ENCODE measurements at places on chromosomes 11 and 22.
A peak's percentile ranks its signal among the peaks of the same experiment; 100 is the strongest.

DNA sequence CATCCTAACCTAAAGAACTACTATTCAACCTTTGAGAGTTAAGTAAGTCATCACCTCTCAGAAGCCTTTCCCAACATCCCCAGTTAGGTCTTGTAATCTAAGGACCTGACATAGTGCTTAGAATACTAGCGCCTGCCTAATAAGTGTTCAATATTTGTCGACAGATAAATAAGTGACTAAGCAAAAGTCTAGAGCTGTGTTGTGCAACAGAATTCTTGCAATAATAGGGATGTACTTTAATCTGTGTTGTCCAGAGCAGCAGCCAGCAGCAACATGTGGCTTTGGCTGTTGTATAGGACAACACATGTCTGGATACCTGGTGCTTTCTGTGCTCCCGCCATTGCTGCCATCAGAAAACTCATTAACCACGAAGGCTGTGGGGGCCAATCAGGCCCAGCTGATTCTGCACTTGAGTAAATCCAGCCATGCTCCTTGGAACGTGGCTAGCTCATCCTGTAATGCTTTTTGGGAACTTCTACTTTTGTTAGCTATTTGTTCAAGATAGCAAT lies 66.8 kb upstream of the NTM start:
- no peak for DNase-seq

- no peak for DNase-seq
Measured at GRCh38 chr11:103016031-103016430, 60.5 kb upstream of the MMP13 start.

DNA sequence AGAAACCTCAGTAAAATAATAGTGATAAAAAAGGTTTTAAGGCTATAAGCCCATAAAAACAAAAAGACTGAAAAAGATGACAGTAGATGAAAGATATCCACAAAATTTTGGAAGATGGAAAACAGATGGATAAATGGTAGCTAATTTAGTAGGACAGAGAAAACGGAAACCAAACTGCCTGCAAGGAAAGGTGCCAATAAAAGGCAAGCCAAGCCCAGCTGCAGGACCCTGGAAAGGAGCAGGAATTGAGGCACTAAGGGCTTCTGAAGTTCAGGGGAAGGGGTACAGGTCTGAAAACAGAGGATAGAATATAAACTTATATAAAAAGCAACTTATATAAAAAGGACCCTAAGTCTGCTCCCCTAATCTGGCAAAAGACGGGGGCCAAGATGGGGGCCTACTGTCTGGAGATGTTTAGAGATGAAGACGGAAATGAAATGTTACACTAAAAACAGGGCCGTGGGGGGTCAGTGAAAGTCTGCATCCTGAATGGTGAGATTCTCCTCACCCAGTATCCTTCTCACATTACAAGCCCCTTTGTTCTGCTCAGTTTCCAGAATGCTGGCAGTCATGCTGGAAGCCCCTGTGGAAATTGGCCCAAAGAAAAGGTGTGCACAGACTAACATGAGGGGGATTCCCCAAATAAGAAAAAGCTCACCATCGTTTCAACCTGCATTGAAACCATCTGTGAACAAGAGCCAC lies 269.3 kb upstream of the PITPNB start:
- DNase-seq, result no peak

DNA sequence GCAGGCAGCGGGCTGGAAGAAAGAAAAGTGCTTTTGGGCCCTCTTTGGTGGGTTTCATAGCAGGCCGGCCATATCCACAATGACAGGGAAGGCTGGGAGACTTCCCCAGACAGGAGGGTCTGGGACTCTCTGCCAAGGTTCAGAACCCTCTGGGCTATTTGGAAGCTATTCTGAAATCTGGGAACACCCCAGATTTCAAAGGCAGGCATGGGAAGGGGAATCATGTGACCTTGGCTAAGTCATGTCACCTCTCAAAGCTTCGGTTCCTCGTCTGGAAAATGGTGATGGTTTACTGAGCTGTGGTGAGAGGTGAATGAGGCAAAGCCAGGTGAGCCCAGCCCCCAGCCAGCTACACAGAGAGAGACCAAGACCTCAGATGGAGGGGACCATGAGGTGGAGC lies 4.6 kb downstream of the CASTOR1 start:
- no peak for DNase-seq

DNA sequence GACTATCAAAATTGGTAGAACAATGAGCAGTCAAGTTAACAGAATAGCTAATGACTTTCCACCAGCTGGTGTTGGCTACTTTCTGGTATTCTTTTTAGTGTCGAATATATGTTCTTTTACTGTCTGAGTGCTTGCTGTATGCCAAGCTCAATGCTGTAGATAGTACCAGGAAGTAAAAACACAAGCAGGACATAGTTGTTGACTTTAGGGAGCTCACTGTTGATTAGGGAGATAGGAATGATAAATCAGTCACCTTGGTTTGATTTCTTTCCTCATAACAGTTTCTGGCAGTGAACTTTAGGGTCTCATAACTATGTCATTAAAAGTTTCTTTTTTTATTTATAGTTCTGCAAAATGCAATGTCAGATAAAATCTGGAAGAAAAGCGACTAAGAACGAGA lies 9.0 kb downstream of the HMGXB4 start:
- DNase-seq, result no peak

GRCh38 chr11:3873712-3874349 lies 18.4 kb downstream of the STIM1 start:
- DNase-seq, result no peak

DNA sequence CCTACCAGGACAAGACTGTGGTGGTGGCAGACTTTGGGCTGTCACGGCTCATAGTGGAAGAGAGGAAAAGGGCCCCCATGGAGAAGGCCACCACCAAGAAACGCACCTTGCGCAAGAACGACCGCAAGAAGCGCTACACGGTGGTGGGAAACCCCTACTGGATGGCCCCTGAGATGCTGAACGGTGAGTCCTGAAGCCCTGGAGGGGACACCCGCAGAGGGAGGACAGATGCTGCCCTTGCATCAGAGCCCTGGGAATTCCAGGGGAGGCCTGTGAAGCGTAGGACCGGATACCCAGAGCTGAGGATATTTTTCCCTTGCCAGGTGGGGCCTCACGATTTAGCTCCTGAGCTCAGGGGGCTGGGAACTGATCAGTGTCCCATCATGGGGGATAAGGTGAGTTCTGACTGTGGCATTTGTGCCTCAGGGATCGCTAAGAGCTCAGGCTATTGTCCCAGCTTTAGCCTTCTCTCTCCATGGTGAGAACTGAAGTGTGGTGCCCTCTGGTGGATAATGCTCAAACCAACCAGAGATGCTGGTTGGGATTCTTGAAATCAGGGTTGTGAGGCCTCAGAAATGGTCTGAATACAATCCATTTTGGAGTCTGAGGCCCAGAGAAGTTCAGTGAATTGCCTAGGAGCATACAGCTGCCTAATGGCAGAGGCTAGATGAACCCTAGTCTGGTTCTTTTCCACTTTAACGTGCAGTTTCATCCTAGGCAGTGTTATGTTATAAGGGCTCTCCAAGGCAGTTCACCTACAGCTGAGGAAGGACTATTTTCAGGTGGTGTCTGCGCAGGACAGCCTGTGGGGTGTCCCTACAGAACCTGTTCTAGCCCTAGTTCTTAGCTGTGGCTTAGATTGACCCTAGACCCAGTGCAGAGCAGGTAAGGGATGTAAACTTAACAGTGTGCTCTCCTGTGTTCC lies 19.5 kb downstream of the PIK3IP1 start:
- DNase-seq, result peak; percentile 61

DNA sequence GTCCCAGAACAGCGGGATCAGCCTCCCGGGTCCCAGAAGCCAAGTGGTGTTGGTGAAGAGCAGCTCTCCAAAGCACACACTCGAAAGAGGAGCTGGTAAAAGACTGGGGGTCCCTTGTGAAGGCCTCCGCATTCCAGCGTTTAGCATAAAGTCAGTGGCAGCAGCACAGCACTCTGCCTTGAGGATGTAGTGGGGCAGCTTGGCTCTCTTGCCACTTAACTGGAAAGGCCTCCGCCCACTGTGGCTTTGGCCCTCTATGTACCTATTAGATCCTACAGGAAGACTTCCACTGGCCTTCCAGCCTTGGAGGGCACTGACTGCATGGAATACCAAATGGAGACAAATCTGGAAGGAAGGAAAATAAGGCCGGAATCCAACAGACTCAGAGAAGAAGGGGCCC lies 1455.3 kb downstream of the BRD1 start:
- DNase-seq, result no peak

DNA sequence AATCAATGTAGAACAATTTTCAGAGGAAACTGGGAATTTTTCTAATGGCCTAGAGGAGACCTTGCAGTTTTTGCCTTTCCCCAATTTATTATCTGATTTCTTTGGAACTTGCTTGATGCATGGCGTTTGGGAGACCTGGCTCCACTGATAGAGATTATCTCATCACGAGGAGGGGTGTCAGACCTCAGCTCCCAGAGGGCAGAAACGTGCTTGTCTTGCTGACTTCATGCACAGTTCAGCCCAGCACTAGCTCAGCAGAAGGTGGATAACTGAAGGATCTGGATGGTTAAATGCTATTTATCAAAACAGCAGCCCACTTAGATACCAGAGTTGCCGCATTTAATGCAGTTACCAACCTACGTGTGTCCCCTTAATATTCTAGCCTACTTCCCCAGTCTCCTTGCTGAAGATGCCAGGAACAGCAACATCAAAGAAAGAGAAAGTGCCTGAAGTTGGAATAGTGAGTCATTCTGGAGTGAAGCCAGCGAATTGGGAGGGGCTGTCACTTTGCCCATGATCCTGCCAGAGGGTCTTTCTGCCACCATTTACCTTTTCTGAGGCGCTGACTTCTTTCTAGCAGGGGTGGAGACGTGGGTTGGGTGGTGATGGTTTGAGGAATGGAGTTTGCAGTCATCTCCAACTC lies 133.5 kb upstream of the CADM1 start:
- no peak for DNase-seq

DNA sequence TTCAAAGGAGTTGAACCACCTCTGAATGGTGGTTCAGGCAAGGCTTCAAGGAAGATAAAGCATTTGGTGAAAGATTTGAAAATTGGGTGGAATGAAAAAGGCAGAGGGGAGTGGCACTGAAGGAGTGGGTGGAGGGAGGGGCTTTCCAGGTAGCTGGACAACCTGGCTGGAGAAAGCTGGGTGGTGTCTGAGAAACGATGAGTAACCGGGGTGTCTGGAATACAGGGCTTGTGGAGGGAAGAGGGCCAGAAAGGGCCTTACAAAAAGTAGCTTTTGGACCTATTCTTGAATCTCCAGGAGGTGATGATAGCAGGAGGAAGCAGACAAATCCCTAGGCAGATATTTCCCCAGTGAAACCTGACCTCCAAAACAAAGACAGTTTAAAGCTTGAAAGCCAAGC lies 99.3 kb downstream of the RASSF10 start:
- no peak for DNase-seq

DNA sequence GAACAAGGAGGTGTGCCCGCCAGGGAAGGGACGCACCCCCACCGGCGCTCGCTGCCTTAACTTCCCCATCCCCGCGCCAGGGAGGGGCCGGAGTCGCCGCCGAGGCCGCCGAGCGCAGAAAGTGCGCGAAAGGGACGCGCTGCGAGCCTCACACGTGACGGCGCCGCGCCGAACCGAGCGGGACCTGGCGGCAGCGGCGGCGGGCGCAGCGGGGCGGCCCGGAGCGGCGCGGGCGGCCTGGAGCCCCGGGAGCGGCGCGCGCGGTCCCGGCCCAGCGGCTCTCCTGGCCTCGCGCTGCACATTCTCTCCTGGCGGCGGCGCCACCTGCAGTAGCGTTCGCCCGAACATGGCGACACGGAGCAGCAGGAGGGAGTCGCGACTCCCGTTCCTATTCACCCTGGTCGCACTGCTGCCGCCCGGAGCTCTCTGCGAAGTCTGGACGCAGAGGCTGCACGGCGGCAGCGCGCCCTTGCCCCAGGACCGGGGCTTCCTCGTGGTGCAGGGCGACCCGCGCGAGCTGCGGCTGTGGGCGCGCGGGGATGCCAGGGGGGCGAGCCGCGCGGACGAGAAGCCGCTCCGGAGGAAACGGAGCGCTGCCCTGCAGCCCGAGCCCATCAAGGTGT lies at the start of gene SORL1:
Gene SORL1, plus strand, starts transcription at position 329 of the 623 bp plus-strand sequence. Its CDS starts 18 bp downstream, at position 347.
- peak; percentile 65 for DNase-seq

GRCh38 chr11:119615003-119615881 lies 113.8 kb downstream of the NECTIN1 start:
- peak; percentile 37 for DNase-seq

DNA sequence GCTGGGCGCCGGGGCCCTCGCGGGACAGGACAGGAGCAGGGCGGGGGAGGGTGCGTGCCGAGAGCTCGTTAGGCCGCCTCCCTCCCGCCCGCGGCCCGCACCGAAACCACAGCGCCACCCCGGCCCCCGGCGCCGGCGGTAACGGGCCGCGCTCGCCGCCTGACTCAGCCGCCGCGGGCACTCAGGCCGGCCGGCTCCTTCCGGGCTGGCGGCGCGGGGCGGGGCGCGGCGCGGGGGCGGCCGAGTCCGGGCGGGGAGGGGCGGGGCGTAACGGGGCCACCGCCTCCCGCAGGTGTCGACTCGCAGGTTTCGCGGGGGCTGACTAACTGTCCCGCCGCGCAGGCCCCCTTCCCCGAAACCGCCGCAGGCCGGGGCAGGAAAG lies at the start of gene AP5B1:
Gene AP5B1, minus strand, starts transcription at position 207 of the 382 bp plus-strand sequence. CDS start 385 bp downstream, outside the sequence.
- peak; percentile 54 for DNase-seq

- DNase-seq, result no peak
Measured at GRCh38 chr22:27094633-27095308, 437.4 kb downstream of the MIAT start.

- no peak for DNase-seq
Measured at GRCh38 chr11:7020183-7020917, at the start of the genes NLRP14 and ZNF214. NLRP14 (plus strand) TSS chr11:7020479; CDS start chr11:7038587, 18,108 bp downstream. ZNF214 (minus strand) TSS chr11:7020346; CDS start chr11:7002835, 17,511 bp downstream.

DNA sequence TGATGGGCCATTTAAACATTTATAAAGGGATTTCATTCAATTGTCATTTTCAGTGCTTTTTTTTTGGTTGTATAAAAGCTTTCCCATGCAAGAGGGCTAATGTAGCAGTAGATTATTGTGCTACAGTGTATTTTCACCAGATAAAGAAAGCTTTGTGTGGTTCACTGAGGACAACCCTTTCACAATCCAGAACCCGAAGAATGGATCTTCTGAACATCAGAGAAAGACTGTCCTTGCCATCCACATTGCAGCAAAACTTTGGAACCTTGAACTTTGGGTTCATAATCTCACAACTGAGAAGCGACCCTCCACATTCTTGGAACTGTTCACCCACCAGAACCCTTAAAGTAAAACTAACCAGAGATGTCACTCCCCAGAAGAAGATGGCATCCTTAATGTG lies 9.3 kb downstream of the APOBEC3H start:
- no peak for DNase-seq

GRCh38 chr22:37007651-37008050 lies 11.6 kb downstream of the TST start:
- DNase-seq, result no peak

DNA sequence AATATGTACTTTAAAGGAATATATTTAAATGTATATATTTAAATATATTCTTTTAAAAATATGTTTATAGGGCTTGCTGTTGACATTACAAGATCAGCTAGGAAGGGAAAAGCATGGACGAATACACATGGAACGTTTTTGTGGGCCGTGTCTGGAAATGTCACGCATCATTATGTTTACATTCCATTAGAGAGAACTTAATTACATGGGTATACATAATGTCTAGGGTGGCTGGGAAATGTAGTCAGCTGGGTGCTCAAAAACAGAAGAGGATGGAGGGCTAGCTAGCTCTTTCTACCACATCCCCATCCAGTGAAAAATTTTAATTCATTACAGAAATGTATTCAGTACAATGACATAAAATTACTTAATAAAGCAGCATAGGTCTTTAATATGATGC lies 371.2 kb downstream of the DYNC2H1 start:
- no peak for DNase-seq

GRCh38 chr11:43579171-43579918 lies 101.2 kb upstream of the HSD17B12 start:
- peak; percentile 56 for DNase-seq

Measured in KBM-7 (cell line).